ENCODE measurements at places on chromosomes 1 and 21.

GRCh38 chr1:12384836-12385456 lies 155.1 kb downstream of the VPS13D start:
- no peak for DNase-seq

GRCh38 chr1:78101514-78101913 lies 55.7 kb downstream of the GIPC2 start:
- DNase-seq = no peak

GRCh38 chr1:155970531-155971167 lies 7.7 kb downstream of the ARHGEF2 start:
- no peak for DNase-seq

DNA sequence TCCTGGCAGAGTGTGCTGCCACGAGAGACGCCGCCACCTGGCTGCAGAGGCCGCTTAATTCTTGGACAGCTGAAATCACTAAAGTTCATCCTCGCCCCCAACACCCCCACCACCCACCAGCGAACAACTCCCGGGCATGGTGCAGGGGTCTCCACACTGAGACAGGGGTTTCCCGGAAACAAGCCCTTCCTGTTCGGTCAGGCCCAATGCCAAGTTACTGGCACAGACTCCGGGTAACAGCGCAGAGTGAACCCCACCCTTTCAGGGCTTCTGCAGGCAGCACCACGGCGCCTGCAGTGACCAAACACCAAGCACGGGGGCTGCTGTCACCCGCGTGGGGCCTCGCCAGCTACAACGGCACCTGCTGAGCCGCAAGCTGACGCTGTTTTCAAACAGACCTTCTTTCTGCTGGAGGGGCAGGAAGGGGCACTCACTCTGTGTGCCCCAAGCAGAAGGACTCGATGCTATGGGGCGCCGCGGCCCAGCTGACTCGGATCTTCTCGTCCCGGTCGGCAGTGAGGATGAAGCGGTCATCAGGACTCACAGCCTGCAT lies 17.4 kb downstream of the WDR4 start:
- no peak for DNase-seq

- DNase-seq = no peak
Observed at GRCh38 chr1:113031171-113031933, 41.6 kb upstream of the LRIG2 start.

DNA sequence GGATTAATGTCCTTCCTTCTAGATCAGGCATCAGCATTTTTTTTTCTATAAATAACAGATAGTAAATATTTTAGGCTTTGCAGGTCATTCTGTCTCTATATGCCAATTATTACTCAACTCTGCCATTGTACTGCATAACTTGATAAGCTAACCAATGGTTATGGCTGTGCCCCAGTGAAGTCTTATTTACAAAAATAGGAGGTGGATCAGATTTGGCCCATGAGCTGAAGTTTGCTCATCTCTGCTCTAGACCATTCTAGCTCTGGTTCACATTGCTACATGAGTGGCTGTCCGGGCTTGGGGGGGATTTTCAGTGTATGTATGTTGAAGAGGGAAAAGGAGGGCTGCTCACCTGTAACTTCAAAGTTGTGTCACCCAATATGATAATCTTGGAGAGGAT lies 10.1 kb downstream of the RAB7B start:
- no peak for DNase-seq

DNA sequence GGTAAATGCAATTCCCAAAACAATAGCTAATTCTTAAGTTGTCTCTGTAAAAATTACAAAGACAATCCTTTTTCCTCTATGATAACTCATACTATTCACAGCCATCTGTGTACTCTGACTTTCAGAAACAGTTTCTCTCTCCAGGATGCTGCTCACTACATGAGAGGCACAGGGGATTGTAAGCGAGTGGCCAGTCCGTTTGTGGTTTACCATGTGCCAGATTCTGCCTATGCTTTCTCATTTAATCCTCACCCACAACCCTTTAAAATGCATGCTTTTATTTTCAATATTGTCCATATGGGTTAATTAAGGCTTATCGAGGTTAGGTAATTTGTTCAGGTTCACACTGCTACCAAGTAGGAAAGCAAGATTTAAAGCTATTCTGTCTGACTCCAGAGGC lies 23.0 kb downstream of the RGS1 start:
- no peak for DNase-seq

GRCh38 chr1:115454837-115455511 lies 116.9 kb upstream of the NGF start:
- no peak for DNase-seq

- no peak for DNase-seq
Observed at GRCh38 chr21:42750737-42751530, 97.5 kb downstream of the PDE9A start.

- no peak for DNase-seq
Observed at GRCh38 chr1:232880354-232880753, 70.1 kb upstream of the NTPCR start.

DNA sequence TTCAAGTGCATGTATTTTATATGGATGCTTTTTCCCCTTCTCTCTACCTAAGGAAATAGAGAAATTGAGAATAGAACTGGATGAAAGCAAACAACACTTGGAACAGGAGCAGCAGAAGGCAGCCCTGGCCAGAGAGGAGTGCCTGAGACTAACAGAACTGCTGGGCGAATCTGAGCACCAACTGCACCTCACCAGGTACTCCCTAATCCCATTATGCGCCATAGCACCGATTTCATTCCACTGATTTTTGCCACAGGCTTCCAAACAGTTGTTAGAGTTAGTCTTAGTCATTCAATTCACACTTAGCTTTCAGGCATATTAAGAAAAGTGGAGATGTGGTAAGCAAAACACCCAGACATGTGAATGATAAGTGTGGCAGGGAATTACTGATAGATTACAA lies 122.8 kb downstream of the SDCCAG8 start:
- DNase-seq = peak; percentile 84

GRCh38 chr1:60225486-60225885 lies 151.9 kb upstream of the C1orf87 start:
- DNase-seq = no peak

DNA sequence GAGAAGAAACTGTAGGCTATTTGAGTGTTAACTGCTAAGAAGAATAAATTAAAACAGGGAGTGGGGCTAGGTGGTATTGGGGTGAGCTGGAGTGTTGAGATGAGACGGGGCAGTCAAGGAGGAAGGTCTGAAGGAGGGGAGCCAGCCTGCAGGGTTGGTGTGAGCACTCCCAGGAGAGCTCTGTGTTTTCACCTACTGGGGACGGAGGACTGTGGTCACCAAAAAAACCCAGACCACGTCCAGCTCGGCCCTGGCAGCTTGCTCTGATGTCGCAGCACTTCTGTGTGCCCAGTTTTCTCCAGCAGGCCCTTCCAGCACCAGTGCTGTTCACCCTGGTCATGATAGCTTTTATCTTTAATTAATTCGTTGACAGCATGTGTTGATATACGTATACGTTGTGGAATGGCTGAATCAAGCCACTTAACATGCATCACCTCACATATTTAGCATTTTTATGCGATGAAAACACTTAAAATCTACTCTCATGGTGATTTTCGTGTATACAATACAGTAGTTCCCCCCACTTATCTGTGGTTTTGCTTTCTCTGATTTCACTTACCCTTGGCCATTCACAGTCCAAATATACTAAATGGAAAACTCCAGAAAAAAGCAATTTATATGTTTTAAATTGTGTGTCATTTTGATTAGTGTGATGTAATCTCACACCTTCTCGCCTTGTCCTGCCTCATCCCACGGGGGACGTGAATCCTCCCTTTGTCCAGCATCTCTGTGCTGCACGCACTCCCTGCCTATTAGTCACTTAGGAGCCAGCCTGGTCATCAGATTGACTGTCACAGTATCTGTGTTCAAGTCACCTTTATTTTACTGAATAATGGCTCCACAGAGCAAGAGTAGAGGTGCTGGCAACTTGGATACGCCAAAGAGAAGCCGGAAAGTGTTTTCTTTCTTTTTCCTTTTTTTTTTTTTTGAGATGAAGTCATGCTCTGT lies 12.3 kb downstream of the FAM3B start:
- no peak for DNase-seq

- no peak for DNase-seq
Observed at GRCh38 chr1:28516518-28516956, 10.7 kb downstream of the RCC1 start.

- no peak for DNase-seq
Observed at GRCh38 chr1:156751451-156751756, at the start of gene HDGF. TSS of gene HDGF (minus strand) at chr1:156751675. CDS start at chr1:156751429, 246 bp downstream.

DNA sequence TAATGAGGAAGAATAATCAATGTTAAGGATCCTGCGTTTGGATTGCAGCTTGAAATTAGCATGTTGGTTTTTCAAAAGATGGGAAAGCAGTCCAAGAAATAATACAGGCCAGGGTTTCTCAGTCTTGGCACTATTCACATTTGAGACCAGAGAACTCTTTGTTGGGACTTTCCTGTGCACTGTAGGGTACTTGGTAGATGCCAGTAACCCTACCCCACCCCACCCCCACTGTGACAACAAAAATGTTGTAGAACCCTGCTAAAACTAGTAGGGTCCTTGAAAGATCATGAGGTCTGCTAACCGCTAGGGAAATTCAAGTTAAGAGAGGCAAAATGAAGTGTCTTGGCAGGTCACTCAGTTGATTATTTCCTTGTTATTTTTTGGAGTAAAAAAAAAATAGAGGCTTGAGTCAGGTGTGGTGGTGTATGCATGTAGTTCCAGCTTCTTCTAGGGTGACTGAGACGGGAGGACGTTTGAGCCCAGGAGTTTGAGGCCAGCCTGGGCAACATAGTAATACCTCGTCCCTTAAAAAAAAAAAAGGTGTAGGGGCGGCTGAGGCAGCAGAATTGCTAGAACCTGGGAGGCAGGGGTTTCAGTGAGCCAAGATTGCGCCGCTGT lies 53.3 kb downstream of the SPEN start:
- no peak for DNase-seq

DNA sequence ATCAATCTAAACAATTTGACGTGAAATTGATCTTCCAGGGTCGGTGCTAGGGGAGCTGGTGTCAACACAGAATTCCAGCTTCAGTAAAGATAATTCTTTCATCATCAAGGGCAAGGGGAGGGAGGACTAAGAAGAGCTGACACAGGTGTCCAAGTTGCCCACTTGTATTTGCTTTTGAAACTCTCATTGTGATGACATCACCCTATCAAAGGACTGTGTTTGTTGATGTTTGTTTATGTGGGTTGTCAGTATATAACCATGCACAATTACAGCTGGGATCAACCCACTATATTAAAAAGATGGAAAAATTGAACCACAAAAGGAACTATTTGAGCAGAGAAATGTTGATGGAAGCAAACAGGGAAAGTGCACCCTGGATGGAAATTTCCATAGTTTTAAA lies 48.8 kb downstream of the ZC3H11B start:
- no peak for DNase-seq

DNA sequence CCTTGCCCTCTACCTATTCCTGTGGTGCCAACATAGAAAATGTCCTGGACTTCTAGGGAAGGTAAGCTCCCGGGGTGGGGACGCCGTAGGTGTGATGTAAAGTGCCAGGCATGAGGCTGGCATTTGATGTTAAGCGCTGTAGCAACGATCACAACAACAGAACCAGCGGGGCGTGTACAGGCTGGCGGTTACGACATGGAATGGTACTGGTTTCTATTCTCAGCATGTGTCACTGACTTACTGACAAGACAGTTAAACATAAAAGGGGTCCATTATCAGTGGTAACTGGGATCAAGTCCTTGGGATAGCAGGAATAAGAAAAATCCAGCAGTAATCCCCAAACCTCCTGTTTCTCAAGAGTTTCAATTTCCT lies 58.9 kb downstream of the TGFBR3 start:
- no peak for DNase-seq

- DNase-seq = no peak
Observed at GRCh38 chr1:218717575-218717974, 372.4 kb downstream of the TGFB2 start.

DNA sequence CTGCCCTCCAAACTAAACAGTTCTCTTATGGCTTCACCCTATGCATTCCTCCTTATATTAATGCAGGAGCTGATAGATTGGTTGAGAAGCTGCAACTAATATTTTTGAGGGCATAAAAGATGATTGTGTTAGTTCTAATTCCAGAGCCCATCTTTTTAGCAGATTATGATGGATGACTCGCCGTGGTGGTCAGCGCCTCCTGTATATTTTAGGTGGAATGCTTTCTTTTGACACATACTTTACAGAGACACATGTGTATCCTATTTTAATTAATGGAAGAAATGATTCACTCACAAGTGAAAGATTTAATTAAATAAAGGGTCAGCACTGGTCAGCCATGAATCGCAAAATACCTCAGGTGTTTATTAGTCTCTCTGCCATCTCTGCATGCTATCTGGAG lies 120.7 kb downstream of the TM2D1 start:
- no peak for DNase-seq

GRCh38 chr1:25003000-25003399 lies 72.9 kb upstream of the RUNX3 start:
- no peak for DNase-seq

- peak; percentile 55 for DNase-seq
Observed at GRCh38 chr1:45035631-45036301, 23.7 kb downstream of the UROD start.

DNA sequence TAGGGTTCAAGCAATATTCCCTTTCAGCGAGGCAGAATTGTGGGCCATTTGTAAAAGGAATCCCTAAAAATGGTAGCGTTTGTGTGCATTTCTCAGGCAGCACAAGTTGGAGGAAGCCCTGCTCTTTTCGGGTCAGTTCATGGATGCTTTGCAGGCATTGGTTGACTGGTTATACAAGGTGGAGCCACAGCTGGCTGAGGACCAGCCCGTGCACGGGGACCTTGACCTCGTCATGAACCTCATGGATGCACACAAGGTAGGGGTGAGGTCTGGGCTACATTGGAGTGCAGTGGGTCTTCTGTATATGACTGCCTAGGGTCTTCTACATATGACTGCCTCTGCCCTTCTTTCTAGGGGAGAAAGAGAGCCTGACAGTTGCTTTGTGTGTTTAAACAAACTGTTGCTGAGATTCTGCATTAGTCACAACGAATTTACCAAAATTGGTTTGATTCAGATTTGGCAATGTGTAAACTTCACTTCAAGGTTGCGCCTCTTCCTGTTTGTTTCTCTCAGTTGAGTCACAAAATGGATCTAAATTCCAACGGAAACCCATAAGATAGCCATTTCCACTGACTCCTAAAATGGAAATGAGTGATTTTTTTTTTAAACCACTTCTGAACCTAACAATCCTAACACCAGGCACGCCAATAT lies 40.4 kb upstream of the BMP8A start:
- no peak for DNase-seq

GRCh38 chr1:9289711-9290485 lies 2.8 kb upstream of the SPSB1 start:
- DNase-seq = no peak

GRCh38 chr1:89287181-89288050 lies 14.8 kb upstream of the GBP5 start:
- no peak for DNase-seq

DNA sequence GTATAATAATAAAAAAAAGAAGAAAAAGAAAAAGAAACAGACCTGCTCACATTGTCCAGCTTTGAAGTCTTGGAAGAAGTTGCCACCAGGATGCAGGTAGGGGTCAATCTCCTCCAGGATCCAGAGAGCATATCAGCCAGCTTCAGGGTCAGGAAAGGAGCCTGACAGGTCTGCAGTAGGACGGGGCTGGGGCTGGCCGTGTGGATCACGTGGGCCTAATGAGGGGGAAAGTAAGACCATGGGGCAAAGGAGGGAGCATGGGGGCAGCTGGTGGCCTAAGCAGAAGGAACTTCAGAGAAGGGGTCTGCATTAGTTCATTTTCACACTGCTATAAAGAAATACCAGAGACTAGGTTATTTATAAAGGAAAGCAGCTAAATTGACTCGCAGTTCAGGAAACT lies 19.3 kb upstream of the SMYD3 start:
- DNase-seq = no peak

GRCh38 chr1:171081763-171082201 lies 8.9 kb upstream of the FMO3 start:
- no peak for DNase-seq

GRCh38 chr1:90174246-90174645 lies 179.3 kb downstream of the ZNF326 start:
- DNase-seq = no peak

Measured in cerebellar nuclear complex (tissue), 1 donor.